Activated CD4-positive, alpha-beta T cell treated with anti-CD3 and anti-CD28 coated beads, Interleukin-2, amount 50 U/mL, for 4 hours (primary cell): ENCODE measurements at places on chromosomes 11 and 22.

- DNase-seq, result no peak
Measured at GRCh38 chr22:41429232-41429950, 17.2 kb downstream of the TOB2 start.

GRCh38 chr11:133995066-133995465 lies 38.3 kb upstream of the IGSF9B start:
- no peak for DNase-seq

- no peak for DNase-seq
Measured at GRCh38 chr22:37406441-37407235, 20.6 kb downstream of the ELFN2 start.

DNA sequence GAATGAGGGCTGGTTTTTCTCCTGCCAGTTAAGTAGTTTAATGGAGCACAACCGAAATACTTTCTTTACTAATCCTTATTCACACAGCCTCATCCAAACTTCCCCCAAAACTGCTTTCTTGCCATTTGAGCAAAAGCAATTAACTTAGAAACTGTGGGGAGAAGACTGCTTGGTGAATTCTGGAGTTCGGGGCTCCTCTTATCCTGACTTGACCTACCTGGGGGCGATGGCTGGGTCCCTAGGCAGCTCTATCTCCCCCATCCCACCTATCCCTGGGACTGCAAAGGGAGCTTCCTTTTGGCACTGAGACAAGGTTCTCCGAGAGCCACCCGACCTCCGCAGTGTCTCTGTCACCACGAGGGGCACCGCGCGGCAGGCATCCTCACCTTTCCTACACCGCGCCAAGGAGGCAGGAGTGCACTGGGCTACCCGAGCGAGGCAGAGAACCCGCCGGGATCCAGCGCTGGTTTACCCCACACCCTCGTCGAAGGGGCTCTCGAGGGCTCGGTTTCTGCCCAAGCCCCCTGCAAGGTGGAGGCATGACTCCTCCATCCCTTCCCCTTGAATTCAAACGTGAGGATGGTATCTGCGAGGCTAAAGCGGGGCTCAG lies 759 bp downstream of the DESI1 start:
- DNase-seq, result peak; percentile 47

DNA sequence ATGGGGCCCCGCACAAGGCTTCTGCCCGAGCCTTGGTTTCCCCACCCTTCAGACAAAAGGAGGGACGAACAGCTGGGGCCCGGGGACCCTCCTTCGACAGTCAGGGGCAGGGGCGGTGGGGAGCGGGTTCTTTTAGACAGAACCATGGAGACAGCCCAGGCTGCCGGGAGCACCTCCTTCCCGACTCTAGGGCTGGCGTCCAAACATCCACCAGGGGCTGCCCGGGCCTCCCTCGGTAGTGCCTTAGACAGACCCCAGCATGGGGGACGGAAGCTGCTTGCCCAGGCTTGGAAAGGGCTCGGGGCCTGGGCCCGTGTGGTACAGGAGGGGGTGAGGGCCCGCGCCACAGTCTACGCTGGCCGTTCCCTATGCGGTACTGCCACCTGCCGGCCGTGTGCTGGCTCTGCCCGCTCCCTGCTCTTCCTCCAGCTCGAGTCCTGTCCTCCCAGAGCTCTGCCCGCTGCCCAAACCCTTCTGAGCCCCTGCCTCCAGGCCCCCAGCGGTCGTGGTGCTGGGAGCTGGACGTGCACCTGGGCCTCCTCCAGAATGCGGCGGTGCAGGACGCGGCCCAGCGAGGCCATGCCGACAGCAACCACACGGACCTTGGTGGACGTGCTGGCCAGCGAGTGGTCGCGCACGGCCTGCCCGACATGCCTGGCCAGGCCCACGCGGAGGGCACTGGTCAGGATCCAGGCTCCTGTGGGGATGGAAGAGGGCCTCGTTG lies 20.1 kb downstream of the TSSC4 start:
- peak; percentile 63 for DNase-seq

DNA sequence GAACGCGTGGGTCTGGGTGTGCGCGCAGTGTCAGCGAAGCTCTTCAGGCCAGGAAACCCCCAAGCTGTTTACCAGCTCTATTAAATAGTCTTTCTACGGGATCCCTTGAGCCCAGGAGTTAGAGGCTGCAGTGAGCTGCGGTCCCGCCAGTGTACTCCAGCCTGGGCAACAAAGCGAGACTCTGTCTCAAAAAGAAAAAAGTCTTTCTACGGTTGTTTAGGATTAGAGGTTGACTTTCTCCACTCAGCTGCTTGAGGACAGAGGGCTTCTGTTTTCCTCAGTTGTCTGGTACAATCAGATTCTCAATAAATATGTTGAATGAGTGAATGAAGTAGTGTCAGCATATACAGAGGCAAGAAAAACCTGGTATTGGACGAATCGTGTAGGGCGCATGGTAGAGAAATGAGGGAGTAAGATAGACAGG lies 619 bp downstream of the SART1 start:
- no peak for DNase-seq

- no peak for DNase-seq
Measured at GRCh38 chr11:30513087-30513486, 73.1 kb downstream of the MPPED2 start.

- no peak for DNase-seq
Measured at GRCh38 chr22:32692371-32692770, 109.1 kb upstream of the TIMP3 start.

DNA sequence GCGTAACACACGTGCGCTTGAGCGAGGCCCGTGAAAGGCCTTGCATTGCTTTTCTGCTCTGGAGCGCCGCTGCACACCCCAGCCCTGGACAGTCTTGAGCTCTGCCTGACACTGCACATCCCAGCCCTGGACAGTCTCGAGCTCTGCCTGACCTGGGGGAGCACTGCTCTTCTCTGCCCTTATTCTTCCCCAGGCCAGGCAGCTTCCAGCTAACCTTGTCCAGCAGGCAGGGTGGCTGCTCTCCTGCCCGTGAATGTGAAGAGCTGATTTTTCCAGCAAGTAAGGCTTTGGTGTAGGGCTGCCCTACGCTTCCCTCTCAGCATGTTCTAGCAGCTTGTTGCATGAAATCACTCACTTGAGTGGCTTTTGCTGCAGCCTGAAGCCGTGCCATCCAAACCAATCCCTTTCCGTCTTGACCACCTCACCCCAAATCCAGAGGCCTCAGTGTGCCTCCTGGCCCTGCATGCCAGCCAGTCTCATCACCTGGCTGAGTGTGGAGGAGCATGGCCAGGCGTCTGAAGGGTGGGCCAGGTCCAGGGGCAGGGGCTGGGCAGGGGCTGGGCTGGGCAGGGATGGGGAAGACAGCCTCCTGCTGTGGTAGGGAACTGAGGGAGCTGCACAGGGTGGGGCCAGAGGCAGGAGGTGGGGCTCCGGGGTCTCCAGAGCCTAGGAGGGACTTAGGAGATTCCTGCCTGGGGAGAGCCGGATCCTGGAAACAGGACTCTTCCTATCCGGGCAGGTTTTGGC lies 89.5 kb upstream of the B3GAT1 start:
- no peak for DNase-seq

DNA sequence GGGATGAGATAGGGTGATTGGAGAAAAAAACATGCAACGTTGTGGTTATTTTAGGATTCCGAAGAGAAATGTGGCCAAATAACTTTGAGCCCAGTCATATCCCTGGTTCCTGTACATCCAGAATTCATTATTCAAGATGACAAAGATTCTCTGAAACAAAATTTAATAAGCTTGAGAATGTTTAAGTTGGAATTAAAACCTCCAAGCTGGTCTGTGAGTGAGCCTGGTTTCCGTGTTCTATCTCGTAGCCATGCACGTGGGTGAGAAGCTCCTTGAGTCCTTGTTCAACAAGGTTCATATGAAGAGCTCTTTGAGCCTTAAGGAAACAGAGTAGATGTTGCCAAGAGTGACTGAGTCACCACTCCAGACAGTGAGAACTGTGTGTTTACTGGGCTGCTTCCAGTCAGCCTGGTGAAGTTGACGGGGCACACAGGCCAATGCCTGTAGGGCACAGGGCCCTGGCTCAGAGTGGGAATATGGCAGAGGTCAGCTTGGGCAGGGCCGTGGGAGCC lies 206.5 kb downstream of the NAV2 start:
- no peak for DNase-seq

DNA sequence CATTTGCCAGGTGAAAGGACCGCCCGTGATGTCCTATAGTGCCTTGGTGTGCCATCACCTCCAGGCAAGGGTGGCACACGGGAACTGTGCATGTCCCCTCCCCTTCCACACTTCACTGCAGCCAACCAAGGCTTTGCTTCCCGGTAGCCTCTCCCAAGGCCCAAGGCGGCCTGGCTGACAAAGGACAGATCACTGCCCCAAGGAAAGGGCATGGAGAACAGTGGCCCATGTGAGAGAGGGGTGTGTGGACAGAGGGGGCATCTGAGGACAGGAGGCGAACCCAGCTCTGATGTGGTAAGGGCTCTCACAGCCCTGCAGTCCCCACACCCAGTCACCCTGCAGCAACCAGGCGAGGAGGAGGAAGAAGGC lies 50.4 kb downstream of the RPUSD4 start:
- DNase-seq, result no peak

DNA sequence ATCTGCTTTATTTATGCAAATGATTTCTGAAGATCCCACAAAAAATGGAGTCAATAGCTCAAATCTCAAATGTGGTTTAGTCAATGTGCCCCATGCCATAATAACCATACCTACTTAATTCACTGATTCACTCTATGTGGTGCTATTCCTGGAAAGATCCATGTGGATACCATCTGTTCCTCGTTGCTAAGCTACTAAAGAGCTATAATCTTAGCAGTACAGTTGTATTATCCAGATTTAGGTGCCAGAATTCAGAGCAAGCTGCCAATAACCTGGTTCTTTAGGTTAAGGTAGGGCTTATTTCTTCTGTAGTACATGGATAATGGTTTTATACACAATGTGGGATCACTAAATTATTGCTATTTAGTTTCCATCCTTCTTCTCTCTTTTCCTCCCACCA lies 974.7 kb upstream of the CCDC90B start:
- no peak for DNase-seq

- no peak for DNase-seq
Measured at GRCh38 chr11:66974724-66975404, at the start of gene C11orf86. TSS of gene C11orf86 (plus strand) at chr11:66975304. CDS start at chr11:66975363, 59 bp downstream.

DNA sequence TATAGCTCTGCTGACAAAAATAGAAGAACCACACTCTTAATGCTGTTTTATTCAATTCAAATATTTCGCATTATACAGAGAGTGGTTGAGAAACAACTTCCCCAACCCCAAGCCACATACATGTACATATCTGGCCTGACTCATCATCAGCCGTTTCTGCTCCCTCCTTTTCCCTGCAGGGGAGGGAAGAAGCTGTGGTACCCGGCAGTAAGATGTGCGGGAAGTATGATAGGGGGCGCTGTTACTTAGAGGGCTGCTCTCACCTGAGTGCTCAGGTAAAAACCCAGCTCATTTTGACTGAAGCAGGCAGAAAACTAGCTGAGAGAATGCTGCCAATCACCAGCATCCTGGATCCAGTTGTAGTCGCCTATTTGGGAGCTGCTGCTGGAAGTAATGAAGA lies 85.5 kb downstream of the NELL1 start:
- no peak for DNase-seq

DNA sequence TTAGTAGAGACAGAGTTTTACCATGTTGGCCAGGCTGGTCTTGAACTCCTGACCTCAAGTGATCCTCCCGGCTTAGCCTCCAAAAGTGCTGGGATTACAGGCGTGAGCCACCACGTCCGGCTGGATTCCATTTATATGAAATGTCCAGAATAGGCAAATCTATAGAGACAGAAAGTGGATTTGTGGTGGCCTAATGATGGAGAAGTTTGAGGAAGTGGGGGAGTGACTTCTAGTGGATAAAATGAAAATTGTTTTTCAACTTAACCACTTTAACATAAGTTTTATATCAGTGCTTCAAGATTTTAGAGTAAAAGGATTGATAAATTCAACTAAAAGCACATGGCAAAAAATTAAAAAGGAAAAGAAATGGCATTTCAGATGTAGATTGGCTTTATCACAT lies 66.2 kb downstream of the HIPK3 start:
- DNase-seq, result no peak

GRCh38 chr22:35477911-35478582 lies 62.6 kb upstream of the RASD2 start:
- DNase-seq, result no peak

DNA sequence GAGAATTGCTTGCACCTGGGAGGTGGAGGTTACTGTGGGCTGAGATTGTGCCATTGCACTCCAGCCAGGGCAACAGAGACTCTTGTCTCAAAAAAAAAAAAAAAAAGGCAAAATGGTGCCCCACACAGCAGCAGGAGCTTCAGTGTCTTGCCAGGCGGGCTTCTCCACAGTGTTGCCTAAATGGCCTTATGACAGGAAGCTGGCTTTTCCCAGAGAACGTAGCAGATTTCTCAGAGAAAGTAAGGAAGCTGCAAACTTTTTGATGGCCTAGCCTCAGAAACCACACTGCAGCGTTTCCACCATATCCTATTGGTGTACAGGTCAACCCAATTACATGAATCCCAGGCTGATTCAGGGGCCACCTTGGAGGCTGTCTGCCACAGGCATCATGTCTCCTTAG lies 12.7 kb upstream of the SPDYC start:
- DNase-seq, result no peak
